Stimulated activated CD4-positive, alpha-beta T cell treated with anti-CD3 and anti-CD28 coated beads, Interleukin-2, amount 100 ng/mL, for 24 hours (primary cell): ENCODE measurements at places on chromosomes 1 and 21.

DNA sequence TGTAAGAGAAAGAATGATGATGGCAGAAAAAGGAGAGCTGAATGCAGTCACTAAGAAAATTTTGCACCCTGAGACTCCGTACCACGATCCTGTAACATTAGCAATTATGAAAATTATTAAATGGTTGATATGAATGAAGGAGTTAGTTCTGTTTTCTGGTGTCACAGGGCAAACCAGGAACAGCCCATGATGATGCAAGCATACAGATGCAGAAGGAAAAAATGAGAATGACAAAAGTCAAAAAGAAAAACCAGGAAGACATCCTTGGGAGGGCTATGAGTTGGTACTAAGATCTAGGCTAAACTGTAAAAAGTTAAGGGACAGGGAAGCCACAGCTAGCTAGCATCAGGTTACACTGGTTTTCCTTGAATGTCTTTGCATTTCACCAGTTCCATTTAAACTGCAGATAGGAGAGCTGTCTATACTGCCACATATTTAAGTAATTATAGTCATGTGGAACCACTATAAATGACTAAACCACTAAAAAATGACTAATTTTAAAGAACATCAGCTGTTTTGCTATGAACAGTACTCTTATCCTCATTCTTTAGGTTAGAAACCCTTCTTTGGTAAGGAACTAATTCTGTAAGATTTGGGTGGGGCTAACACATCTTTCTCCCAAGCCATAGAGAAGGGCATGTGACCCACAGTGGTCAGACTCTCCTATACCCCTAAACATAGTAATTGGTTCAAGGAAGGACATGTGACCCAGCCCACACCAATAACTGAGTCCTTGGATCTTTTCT is 11.4 kb downstream of the DOCK7 start:
- DNase-seq, result no peak

DNA sequence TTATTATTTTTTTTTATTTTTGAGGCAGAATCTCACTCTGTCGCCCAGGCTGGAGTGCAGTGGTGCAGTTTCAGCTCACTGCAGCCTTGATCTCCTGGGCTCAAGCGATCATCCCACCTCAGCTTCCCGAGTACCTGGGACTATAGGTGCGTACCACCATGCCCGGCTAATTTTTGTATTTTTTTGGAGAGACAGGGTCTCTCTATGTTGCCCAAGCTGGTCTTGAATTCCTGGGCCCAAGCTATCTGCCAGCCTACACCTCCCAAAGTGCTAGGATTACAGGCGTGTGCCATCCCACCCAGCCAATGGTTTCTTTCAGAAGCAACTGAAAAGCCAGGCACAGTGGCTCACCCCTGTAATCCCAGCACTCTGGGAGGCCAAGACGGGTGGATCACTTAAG is 2.3 kb downstream of the KRTCAP2 start:
- no peak for DNase-seq

DNA sequence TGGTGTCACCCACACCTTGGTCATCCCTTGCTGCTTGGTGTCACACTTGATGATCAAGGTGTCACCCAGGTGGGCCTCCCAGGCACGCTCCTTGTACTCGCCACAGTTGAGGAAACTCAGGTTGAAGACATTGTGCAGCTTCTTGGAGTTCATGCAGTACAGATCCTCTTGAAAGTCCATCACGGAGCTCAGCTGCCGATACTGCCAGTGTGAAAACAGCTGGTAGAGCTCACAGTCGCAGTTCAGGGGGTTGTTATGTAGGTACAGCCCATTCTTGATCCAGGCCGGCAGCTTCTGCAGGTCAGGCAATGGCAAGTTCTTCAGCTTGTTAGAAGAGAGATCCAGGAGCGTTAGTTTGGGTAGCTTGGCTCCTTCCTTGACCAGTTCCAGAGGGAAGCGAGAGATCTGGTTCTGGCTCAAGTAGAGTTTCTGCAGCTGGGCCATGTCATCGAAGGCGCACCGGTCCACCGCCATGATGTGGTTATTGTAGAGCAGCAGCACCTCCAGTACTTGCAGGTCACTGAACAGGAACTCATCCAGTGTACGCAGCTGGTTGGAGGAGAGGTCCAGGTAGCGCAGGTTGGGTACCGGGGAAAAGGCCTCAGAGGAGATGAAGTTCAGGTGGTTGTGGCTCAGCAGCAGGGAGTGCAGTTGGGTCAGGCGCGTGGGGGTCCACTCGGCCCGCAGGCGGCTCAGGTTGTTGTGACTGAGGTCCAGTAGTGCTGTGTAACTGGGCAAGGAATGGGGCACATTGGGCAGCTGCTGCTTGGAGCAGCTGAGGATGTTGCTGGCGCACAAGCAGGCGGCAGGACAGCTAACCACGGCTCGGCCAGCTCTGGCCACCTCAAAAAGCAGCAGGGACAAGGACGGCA is 1.3 kb downstream of the AMIGO1 start:
- no peak for DNase-seq

DNA sequence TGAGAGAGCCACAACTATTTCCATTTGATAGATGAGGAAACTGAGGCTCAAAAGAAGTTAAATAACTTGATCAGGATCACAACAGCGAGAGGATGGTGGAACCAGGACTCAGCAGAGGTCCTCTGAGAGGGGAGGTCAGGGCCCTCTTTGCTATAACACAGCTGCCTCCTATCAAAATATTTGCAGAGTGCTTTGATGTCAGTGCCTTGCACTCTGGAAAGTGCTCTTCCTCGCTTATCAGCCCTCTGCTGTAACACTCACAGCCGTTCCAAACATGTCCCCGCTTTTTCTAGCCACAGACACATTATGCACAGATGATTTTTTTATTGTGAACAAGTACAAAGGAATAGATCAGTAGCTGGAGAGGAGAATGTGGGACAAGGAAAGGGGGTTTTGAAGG is 71.8 kb upstream of the ARHGAP29 start:
- DNase-seq, result no peak

DNA sequence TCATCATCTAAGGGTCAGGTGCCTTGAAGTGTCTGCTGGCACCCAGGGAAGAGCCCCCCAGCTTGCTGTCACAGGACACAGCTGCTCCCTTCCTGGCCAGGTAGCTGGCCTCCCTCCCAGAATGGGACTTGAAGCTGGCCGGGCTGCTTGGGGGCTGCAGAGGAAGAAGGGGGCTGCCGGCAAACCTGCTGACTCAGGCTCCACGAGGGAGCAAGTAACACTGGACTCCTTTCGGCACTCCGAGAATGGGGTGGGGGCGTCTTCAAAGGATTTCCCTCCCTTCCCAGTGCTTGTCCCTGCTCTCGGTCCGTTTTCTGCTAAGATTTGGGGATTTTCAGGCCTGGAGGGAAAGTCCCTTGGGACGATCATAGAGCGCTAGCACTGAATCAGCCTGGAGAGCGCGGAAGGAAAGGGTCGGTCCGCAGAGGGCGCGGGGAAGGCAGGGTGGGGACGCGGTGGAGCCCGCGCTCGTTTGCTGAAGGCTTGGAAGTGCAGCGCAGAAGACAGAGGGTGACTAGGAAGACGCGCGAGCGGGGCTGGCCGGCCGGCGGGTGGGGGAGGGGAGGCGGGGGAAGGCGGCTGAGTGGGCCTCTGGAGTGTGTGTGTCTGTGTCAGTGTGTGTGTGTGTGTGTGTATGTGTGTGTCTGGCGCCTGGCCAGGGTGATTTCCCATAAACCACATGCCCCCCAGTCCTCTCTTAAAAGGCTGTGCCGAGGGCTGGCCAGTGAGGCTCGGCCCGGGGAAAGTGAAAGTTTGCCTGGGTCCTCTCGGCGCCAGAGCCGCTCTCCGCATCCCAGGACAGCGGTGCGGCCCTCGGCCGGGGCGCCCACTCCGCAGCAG is at the start of gene CSF1:
CSF1 (plus strand) TSS at position 727 of the 840 bp plus-strand sequence. CDS start 175 bp downstream, outside the sequence.
- peak; percentile 69 for DNase-seq

DNA sequence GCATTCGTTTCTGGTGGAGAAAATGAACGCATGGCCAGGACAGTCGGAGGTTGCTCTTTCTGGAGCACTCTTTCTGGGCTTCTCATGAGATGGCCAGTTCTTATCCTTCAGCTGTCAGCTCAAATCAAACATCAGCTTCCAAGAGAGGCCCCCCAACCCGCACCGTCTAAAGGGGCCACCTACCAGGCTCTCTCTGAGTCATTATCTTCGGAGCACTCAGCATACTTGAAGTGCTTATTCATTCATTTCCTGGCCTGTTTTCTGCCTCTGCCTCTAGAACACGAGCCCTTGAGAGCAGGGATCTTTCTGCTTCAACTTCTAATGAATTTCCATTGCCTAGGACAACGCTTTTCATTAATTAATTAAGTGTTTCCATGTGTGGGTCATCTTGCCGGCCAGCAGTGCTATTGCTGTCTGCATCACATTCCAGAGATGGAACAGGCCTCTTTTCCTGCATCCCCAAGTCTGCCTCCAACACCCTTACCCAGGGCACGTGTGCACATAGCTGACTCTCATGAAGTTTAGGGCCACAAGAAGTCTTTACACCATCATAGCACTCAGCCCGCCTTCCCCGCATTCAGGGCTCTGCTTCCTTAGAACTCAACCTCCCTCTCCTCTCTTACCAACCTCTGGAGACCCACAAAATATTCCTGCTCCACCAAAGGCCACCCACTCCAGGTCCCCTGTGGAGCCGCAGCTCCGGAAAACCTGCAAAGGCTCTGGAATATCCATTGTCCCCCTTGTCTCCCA is 52.1 kb upstream of the LAPTM5 start:
- DNase-seq, result no peak

DNA sequence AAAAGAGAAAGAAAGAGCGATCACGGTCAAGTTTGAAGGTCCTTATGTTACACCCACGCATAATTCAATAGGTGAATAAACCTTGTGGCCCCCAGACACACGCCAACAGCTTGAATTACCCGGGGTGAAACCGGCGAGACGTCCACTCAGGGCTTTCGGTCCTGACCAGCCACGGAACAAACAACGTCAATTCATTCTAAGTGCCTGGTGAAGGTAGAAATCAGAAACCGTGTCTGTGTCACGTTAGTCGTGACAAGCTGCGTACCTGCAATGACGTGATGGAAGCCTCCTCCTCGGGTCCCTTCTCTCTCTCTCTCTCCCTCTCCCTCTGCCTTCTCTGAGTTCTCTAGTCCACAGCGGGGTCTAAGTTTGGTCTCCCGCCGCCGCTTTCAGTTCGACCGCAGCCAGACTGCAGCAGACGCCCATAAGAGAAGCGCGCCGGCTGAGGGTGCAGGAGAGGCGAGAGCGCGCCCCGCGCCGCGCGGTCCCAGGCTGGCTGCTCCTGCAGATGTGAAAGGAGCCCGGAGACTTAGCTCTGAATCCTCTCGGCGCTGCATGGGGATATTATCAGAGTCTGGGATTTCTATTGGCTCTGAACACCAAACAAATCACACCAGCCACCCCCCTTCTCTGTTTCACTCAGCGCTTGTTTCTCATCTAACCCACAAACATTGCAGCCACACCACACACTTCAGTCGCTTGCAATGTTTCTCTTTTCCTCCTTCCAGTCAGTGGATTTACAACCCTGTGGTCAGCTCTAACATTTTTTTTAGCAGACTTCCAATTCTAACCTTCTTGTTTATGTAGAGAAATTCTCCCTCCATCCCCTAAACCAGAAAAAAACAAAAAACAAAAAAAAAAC is at the start of gene GREM2:
GREM2 (minus strand) TSS at position 537 of the 862 bp plus-strand sequence. CDS start 118,680 bp downstream, outside the sequence.
- DNase-seq, result peak; percentile 41
